ENCODE measurements at places on chromosomes 5 and 9. TPM values are rescaled to one million over a fixed set of nuclear protein-coding genes. Genes with fewer than 3 reads are reported as not detected.

ZFAND5 gene
- 85.0 TPM for total RNA-seq

PCDHB16 gene
- 0.25 TPM for total RNA-seq

DIPK1B gene
- total RNA-seq = 151 TPM

SETD9 gene
- total RNA-seq = 8.8 TPM

LPAR1 gene
- total RNA-seq = not detected

ZNF354B gene
- 4.1 TPM for total RNA-seq

MSX2 gene
- 0.25 TPM for total RNA-seq

SYK gene
- not detected for total RNA-seq

GNA14 gene
- 2.7 TPM for total RNA-seq

NANS gene
- total RNA-seq = 135 TPM

SLC34A3 gene
- not detected for total RNA-seq

SLC46A2 gene
- total RNA-seq = not detected

ADAMTS16 gene
- not detected for total RNA-seq

ZDHHC11B gene
- total RNA-seq = not detected

All from mammary microvascular endothelial cell (primary cell).